Activated CD4-positive, CD25-positive, alpha-beta regulatory T cell treated with anti-CD3 and anti-CD28 coated beads, Interleukin-2, amount 50 U/mL, for 16 hours (primary cell): ENCODE measurements at places on chromosomes 16 and 17.
A peak's percentile ranks its signal among the peaks of the same experiment; 100 is the strongest.

DNA sequence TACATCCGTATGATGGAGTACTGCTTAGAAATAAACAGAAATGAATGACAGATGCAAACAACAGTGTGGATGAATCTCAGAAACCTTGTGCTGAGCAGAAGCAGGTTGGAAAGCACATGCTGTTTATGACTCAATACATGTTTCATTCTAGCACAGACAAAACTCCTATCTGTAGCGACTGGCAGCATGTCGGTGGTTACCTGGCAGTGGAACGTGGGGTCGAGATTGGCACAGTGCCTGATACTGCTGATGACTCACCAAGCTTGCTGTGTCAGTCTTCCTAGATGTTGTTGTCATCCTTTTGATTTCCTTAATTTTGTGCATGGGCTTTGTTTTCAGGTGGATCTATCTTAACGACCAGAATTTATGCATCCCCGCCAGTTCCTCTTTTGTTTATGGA, 62.1 kb downstream of the GAN start:
- DNase-seq, result no peak

GRCh38 chr17:64739316-64740058, 77.4 kb upstream of the SMURF2 start:
- no peak for DNase-seq

GRCh38 chr16:72783716-72784318, 264.1 kb downstream of the ZFHX3 start:
- DNase-seq, result no peak

GRCh38 chr17:51423421-51424160, 163.2 kb downstream of the UTP18 start:
- no peak for DNase-seq

DNA sequence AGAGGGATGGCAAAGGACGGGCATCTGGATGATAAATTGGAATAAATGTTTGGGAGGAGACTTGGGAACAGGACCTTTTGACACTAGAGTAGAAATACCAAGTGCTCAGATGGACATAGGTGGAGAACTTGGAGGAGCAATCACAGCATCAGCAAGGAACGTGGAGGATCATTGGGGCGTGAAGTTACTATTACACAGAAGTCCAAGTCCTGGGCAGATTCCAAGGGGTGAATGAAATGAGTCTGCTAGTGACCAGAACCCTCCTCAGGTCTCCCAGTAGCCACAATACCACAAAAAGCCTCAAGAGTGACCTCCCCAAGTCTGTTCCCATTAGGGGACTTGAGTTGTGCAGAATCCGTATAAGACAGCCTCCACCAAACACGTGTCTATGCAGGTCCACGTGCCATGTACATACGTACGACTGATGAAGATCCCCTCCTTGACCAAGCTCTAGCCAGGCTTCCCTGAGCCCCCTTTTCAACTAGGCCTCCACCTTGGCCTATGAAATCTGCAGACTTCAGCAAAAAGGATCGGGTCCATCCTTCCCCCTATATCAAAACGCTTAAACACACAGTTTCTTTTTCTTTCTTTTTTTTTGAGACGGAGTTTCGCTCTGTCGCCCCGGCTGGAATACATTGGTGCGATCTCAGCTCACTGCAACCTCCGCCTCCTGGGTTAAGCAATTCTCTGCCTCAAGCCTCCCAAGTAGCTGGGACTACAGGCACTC, 2.2 kb downstream of the C17orf67 start:
- no peak for DNase-seq

- no peak for DNase-seq
These were observed 17.5 kb downstream of the HS3ST4 start for GRCh38 chr16:25709213-25709612.

- DNase-seq, result no peak
These were observed 6.1 kb upstream of the RNF157 start for GRCh38 chr17:76246080-76247066.

DNA sequence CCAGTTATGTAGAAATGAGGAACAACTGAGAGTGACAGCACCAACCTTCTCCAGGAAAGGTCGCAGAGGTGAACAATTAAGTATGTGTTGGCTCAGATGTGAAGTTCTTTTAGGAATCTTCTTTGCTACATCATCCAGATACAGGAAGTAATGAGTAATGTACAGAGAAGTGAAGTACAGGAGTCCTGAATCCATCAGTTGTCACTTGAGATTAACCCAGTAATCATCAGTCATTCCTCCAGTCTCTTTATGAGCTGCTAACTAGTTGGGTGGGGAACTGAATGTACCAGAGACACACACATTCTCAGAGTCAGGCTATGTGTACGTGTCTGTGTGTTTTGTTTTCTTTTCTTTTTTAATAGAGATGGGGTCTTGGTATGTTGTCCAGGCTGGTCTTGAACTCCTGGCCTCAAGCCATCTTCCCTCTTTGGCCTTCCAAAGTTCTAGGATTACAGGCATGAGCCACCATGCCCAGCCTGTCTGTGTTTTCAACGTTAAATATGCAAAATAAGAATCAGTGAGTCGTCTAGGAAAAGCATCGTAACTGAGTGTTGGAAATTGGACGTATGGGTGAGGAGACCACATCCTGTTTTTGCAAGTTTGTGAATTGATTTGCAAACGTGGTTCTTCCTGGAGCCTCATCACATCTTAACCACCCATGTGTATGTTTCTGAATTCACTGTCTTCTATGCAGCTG, 19.9 kb downstream of the ZNF200 start:
- DNase-seq, result no peak

DNA sequence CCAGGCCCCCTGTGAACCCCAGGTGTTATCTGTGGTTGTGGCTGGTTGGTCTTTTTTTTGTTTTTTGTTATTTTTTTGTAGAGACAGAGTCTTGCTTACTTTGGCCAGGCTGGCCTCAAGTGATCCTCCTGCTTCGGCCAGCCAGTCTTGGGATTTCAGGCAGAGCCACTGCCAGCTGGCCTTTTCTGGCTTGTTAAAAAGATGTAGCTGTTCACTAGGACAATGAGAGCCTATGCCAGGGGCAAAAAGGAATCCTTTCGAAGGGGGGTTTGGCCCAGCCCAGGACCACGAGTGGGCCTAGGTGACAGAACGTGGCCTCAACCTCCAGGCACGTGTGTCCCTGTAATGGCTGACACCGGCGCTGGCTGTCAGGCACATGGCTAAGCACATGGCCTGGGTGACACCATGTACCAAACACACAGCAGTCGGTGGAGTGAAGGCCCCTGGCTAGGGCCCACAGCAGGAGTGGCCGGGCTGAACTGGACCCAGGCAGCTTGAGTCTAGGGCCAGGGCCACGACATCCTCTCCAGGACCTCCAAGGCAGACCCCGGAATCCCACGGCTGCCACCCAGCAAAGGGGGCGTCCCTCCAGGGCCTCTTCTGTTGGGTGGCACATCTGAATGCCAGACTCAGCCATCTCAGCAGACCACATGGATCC, 6.9 kb upstream of the SLC38A8 start:
- no peak for DNase-seq

DNA sequence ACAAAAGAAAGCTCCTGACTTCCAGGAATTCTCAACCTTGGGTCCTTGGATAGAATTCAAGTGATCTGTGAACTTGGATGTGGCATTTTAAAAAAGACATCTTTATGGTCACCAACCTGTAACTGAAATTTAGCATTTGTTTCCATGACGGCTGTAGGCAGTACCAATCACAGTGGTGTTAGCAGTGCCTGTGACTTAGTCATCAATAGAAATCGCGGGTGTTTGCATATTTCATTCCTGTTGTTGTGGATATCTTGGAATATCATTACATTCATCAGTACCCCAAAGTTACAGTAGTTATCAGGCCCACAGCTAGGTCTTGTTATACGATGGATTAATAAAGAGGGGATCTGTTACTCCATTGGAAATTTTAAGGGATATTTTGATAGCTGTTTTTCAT, 81.6 kb downstream of the CMIP start:
- DNase-seq, result no peak

GRCh38 chr17:77107506-77108433, 33.0 kb upstream of the SEC14L1 start:
- peak; percentile 44 for DNase-seq

- DNase-seq, result no peak
These were observed 149.1 kb upstream of the CHMP6 start for GRCh38 chr17:80842456-80843013.

DNA sequence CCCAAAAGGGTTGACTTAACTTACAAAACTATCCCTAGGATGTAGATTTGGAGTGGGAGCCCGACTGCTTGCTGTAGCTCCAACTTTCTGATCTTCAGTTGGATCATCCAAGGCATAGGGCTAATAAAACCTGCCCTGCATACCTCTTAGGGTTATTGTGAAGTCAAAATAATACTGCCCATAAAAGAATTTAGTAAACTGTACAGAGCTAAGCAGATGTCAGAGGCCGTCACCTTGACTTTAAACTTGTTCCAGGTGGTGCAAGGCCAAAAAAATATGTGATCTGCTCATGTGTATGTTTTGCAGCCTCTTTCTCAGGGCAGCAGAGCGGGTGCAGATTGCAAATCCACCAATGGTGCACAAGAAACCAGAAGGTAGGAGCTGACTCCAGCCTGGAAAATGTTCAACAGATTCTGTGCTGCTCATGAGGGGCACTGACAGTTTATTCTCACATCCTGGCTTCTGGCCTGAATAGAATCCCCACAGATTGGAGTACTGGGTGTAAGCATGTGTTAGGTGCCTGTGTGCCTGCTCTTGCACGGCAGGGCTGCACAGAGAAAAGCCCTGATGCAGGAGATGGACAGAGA, 180.7 kb downstream of the MAP2K4 start:
- no peak for DNase-seq

DNA sequence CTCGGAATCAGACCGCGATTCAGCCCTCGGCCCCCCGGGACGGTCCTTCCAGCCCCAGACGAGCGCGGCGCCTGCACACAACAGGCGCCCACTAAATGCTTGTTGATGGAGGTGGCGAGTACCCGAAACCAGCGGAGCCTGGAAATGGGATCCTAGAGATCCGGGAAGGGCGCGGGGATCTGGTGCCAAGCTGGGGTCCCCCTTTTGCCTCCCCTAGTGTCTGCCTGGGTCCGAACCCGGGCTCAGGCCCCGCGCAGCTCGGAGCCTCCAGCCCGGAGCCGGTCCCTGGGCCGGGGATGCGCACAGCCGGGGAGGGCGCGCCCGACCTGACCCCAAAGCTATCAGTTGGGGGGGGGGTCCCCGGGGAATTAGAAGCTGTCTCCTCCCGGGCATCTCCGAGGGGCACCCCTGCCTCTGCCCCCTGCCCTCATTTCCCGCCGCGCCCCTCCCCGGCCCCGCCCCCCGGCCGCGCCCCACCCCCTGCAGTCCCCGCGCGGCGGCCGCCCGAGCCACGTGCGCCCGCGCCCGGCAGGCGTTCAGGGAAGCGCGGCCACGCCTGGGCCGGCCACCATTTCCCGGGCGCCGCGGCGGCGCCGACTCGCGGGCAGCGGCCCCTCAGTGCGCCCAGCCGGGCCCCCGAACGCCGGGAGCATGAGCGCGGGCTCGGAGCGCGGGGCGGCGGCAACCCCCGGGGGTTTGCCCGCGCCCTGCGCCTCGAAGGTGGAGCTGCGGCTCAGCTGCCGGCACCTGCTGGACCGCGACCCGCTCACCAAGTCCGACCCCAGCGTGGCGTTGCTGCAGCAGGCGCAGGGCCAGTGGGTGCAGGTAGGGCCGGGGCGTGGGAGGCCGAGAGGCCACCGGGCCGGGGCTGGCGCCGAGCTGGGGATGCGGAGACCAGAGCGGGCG, at the start of gene CPNE7:
Gene CPNE7 (plus strand): TSS at position 512 of the 906 bp plus-strand sequence. CDS start 140 bp downstream, at position 652.
- DNase-seq, result no peak

DNA sequence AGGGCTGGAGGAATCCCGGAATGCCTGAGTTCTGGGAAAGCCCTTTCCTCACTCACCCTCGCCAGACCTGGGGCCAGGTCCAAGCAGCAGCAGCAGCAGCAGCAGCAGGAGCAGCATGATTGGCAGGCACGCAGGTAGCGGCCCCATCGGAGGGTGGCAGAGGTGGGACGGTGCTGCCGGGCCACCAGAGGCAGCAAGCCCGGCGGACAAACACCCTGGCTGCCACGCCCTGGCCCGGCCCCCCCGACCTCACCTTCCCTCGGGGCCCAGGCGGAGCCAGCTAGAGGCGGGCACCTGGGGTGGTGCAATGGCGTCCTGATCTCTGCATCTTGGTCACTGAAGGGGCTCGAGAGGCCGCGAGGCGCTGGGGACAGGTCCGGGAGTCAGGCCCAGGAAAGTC, 122.4 kb downstream of the LAT start:
- DNase-seq, result no peak

GRCh38 chr17:410543-411401, 58.2 kb upstream of the RPH3AL start:
- peak; percentile 17 for DNase-seq

DNA sequence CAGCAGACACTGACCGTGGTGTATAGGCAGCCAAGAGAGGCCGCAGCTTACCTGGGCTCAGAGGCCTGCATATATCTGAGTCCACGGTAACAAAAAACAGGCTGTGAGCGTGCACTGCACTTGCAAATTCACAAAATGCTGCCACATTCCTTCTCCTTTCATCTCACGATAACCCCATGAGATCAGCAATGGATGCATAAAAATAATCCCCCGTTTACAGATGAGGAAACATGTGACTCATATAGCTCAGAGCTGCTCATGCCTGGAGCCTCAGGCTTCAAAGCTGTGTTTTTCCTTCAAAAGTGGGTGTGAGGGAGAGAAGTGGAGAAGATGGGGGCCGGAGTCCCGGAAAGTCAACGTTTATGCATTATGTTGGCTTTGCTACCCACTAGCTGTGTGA, 118.3 kb upstream of the FOXF1 start:
- DNase-seq, result no peak

GRCh38 chr17:80125656-80126448, 21.1 kb downstream of the EIF4A3 start:
- no peak for DNase-seq

DNA sequence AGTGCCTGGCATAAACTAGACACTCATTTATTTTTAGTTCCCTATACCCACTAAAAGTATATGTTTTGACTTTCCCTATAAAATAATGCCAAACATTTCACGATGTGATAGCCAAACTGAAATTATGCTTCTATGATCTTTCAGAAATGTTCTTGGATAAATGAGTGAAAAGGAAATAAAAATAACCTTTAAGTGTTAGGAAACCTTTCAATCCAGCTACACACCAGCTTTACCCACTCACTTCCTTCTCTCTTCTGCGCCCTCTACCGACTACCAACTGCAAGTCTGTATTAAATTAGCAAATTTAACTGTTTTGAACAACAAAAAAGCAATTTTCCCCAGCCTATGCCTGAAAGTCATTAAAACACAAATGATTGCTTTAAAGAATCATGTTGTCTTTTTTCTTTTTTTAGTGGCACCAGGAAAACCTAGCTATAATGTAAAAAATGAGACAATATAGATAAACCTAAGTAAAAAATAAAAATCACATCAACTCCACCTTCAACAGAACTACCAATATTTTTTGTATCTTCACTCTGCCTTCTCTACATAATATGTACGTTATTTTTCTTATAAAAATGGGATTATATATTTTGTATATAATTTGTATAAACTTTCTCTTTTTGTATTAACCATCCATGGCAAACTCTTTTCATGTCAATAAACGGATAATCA, 13.2 kb upstream of the TMEM100 start:
- no peak for DNase-seq

DNA sequence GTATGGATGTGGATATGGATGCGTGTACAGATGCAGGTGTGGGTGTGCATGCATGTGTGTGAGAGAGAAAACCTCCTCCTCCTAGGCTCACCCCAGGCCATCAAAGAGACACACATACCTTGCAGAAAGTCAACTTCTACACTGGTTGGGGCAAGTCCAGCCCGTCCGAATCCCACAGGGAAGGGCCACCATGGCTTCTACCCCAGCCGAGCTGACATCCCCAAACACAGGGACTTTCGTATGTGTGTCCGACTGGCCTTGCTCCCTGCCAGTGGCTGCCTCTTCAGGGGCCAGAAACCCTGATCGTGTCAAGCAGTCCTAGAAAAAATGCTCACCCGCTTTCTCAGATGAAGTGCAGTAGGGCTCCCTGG, 134.2 kb downstream of the XYLT1 start:
- no peak for DNase-seq

- no peak for DNase-seq
These were observed 27.9 kb upstream of the HSBP1 start for GRCh38 chr16:83779886-83780285.
